ENCODE measurements at places on chromosomes 6 and 20.
A peak's percentile ranks its signal among the peaks of the same experiment; 100 is the strongest.

- DNase-seq, result no peak
These were observed 94.9 kb upstream of the C6orf118 start for GRCh38 chr6:165404296-165404695.

DNA sequence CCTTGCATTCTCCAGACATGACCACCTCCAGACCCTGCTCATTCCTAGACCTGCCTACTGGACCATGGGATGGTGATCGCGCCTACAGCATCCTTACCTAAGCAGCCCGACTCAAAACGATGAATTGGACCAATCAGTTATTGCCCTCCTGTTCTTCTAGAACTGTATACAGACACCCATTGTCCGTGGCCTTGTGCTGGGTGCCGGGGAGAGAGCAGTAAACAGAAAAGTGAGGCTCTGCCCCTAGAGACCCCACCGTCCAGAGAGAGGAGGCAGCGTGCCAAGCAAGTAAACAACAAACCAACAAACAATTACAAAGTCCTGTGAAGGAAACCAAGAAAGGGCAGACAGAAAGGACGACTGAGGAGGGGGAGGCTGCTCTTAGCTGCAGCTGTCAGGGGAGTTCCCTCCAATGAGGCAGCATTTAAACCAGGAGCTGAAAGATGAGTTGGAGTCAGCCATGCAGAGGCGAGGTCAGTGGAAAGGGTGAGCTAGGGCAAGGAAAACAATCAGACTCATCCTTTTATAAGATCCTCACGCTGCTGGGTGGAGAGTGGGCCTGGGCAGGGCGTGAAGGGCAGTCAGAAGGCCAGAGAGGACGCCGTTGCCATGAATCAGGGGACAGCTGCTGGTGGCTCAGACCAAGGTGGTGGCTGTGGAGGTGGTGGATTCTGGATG, 37.6 kb upstream of the BLCAP start:
- no peak for DNase-seq

DNA sequence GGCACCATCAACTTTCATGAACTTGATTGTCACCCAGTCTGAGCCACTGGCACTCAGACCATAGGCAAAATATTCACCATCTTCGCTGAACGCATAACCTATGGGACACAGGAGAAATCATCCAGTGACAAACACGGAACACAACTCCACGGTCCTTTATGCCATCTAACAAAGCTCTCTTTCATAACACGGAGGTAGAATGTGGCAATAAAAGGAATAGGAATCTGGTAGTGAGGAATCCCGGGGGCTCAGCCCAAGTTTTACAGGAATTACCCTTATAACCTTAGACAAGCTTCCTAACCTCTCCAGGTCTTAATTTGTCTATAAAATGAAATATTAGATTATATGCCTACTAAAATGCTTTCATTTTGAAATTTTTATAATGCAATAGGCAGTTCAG, 29.4 kb downstream of the PREP start:
- DNase-seq, result no peak

GRCh38 chr6:90028066-90028778, 134.0 kb downstream of the GJA10 start:
- no peak for DNase-seq

- no peak for DNase-seq
These were observed 108.5 kb upstream of the NHSL1 start for GRCh38 chr6:138607478-138608433.

GRCh38 chr6:42764911-42765648, 16.8 kb upstream of the BICRAL start:
- DNase-seq, result no peak

DNA sequence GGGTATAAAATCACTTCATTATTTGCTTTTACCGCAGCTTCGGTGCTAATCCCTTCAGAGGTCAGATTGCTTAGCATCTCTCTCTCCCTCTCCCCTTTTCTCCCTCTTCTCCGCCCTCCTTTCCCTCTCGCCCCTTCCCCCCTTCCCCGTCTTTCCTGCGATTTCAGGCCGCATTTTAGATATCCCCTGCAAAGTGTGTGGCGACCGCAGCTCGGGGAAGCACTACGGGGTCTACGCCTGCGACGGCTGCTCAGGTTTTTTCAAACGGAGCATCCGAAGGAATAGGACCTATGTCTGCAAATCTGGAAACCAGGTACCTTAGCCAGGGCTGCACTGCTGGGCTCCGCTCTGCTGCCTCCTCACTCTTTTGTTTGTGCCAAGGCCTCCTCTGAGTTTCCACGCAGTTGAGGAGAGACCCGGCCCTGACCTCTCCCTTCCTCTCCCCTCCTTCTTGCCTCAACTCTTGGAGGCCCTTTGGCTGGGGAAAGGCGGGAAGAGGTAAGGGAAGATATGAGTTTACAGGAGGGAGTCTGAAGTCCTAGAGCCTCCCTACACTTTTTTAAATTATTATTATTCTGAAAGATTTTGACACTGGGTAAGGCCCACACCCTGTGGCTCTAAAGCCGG, 5.6 kb downstream of the NR2E1 start:
- DNase-seq, result no peak

DNA sequence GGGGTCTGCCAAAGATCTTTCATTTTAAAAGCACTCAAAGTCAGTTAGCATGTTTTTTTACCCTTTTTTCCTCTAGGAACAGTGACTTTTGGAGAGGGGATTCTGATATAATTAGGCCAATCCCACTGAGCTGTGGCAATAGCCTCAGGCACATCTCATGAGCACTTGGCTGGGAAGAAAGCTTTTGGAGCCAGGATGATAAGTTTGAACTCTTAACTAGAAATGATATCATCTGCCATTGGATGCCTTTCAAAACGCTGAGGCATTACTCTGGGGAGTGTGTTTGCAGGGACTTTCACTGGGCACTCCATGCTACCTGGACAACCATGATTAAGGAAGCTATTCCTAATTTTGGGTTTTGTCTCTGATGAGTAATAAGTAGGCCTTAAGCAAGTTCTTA, 3.7 kb downstream of the SCGN start:
- no peak for DNase-seq

DNA sequence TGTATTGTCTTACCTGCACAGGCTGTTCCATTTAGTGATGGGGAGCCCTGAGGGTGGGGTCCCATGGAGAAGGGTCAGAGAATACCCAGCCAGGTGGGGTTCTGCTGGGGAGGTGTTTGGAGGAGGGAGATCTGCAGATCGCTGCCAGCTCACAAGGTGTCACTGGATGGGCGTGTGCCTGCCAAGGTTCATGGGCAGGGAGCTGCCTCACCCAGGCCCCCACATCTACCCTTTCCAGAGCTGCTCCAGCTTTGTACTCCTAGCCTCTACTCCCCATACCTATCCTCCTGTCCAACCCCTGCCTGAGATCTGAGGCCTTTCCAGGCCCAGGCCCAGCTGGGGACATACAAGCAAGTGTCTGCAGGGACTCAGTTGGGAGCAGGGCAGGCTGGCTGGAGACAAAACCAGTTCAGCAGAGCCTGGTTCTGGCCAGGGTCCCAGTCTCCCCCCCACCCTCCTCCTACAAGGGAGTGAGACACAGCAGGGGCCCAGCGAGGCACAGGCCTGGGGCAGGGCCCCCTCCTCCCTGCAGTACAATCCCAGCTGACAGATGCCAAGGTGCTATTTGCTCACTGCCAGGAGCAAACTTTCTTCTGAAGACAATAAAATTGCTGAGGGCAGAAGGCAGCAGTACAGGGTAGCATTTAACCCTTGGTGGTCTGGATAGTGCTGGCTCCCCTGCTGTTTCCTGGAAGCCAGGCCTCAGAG, 19.7 kb downstream of the SPDEF start:
- DNase-seq, result peak; percentile 67

GRCh38 chr6:81263531-81264168, 488.8 kb downstream of the TENT5A start:
- DNase-seq, result no peak

DNA sequence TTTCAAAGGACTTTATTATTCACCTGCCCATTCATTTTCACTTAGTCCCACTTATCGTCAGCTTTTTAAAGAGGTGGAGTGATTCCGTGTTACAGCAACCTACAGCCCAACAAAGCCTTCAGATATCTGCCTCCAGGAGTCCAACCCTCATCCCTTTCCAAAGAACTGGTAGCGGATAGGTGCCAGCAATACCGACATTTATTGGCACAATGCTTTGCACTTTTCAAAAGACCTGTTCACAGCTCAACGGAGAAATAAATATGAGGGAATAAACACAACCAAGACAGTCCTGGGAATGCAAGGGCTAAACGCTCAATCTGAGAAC, 819 bp upstream of the MTRF1L start:
- DNase-seq, result no peak

- no peak for DNase-seq
These were observed 500.3 kb upstream of the ADGRB3 start for GRCh38 chr6:68134796-68135195.

DNA sequence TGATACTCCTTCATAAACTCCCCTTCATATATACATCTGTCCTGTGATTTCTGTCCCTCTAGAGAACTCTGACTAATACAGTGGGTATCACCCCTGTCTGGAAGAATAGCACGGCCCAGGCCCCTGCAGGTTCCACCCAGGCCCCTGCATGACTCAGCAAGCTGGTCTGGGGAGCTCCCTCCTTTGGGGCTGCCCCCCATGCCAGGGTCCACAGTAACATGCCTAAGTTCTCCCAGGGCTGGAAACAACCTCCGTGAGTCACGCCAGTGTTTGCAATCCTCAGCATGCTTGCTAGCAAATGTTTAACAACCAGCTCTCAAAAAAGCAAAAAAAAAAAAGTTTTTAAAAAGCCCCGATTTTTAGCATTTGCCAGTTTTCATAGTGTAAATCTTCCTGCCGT, 134.3 kb upstream of the CDH4 start:
- DNase-seq, result no peak

DNA sequence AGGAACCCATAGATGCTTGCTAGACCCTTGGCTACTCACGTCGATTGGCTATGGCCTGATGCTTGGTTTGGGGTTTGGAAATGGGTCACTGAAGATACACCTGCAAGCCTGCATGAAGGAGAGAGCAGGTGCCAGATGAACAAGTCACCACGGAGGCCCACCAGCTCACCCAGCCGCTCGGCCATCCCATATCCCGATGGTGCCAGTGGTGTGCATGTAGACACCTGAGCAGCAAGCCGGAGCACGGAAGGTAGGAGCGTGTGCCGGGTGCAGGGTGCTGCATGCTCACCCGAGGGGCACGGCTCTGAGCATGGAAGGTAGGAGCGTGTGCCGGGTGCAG, 35.9 kb downstream of the DACT2 start:
- DNase-seq, result no peak

All from DMS 273 treated with DMSO at 0.1 percent for 48 hours (cell line).